G401 (cell line): ENCODE measurements at places on chromosomes 5 and 9.
A peak's percentile ranks its signal among the peaks of the same experiment; 100 is the strongest.

GRCh38 chr5:96337048-96337781 lies 95.8 kb downstream of the PCSK1 start:
- no peak for DNase-seq

- DNase-seq = no peak
Measured at GRCh38 chr9:20417373-20418080, 204.8 kb downstream of the MLLT3 start.

DNA sequence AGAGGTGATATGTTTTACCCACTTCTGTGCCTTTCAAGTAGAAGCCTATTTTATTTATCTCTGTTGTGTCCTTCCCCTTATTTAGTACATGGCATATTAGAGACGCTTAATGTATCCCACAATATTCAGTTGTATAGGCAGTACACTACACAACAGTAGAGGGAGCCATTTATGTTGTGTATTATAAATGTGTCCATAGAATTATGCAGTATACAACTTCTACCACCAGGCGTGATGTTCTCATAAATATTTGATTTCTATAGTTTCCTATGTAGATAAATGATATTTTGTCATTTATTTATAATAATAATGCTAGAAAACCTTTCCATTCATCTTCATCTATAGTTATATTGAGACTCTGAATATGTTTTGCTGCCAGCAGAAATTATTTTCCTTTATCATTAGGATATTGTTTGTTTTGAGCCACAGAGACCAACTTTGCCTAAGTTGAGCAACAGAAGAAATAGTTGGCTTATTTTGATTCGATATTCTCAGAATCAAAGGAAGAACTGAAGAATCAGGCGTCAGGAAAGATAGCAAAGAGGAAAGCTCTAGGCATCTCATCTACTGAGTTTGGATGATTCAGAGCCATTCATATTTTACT lies 81.7 kb downstream of the ADAMTS19 start:
- DNase-seq = no peak

- DNase-seq = no peak
Measured at GRCh38 chr5:138819081-138819480, 56.1 kb downstream of the LRRTM2 start.

- no peak for DNase-seq
Measured at GRCh38 chr5:132949136-132949535, 14.3 kb downstream of the AFF4 start.

DNA sequence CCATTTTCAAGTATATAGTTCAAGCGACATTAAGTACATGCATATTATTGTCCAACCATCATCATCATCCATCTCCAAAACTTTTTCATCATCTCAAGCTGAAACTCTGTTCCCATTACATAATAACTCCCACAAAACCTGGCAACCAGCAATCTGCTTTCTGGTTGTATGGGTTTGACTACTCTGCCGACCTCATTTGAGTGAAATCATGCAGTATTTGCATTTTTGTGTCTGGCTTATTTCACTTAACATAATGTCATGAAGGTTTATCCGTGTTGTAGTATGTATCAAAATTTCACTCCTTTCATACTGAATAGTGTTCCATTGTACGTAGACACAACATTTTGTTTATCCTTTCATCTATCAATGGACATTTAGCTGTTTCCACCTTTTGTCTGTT lies 74.8 kb downstream of the SGCD start:
- no peak for DNase-seq

GRCh38 chr5:41983284-41983683 lies 58.2 kb downstream of the FBXO4 start:
- DNase-seq = no peak

- no peak for DNase-seq
Measured at GRCh38 chr5:165161204-165161603, 1655.8 kb downstream of the MAT2B start.

GRCh38 chr5:170704417-170705192 lies 78.9 kb upstream of the GABRP start:
- no peak for DNase-seq

DNA sequence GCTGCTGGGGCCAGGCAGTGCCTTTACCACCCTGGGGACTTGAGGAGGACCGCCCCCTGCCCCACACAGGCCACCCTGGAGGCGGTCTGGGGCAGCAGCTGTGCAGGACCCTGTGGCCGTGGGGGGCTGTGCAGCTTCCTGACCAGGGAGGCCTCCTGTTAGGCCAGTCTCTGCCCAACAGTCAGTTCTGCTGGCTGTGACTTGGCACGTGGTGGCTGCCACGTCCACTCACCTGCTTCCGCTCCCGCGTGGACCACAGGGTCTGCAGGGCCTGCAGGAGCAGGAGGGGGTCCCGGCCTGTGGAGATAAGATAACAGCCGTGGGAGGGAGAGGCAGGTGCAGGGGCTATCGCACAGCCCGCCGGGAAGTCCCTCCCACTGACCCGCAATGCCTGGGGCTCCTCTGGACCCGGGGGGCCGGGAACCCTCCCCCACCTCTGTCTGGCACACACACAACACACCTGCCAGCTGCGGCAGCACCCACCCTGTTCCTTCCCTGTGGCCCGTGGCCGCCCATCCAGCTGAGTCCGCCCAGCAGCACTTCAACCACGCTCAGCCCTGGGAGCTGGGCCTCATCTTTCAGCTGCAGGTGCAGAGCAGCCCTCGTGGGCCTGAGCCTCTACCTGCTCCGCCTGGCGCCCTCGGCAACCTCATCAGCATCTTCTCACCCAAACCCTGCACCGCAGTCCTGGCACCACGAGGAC lies 39.7 kb downstream of the EXD3 start:
- DNase-seq = no peak

- peak; percentile 29 for DNase-seq
Measured at GRCh38 chr5:139287890-139288635, 5.5 kb upstream of the MATR3 start.

- DNase-seq = no peak
Measured at GRCh38 chr9:4815381-4815956, 22.7 kb downstream of the RCL1 start.

DNA sequence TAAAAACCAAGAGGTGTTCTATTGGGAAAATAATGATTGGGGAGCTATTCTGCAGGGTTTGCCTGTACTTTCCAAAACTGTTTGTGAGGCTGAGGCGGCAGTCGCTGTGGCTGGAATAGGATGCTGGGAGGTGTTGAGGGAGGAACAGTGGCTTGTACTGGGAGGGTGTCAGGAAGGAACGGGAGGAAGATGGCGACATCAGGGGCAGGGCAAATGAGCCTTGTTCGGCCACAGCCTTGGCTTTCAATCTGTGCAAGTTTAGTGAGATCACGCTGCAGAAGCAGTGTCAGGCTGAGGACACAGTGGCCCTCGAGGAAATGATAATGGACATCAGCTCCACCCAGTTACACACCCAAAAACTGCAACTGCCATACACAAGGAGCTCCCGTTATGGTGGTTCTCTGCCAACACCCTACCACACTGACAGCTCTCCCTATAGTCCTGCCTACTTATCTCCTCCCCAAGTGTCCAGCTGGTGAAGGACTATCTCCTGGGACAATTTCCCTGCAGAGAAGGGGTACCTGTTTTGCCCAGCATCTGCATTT lies 27.3 kb downstream of the KIF2A start:
- no peak for DNase-seq

DNA sequence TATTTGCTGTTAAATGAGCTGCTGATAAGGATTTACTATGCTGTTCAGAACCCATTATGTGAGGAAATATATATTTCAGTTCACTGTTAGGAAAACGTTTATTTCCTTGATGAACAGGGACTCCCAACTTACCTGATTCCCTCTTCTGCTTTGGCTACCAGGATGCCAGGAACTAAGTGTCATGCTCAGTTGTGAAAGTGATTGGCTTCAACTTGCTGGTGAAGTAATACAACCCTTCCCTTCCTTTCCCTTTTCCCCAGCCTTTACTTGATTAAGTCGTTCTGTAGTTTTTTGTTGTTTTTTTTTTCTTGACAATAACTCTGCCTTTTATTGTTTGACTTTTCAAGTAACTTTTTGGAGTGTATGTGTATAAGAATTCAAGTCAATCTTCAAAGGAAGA lies 309.3 kb downstream of the DOCK8 start:
- no peak for DNase-seq

DNA sequence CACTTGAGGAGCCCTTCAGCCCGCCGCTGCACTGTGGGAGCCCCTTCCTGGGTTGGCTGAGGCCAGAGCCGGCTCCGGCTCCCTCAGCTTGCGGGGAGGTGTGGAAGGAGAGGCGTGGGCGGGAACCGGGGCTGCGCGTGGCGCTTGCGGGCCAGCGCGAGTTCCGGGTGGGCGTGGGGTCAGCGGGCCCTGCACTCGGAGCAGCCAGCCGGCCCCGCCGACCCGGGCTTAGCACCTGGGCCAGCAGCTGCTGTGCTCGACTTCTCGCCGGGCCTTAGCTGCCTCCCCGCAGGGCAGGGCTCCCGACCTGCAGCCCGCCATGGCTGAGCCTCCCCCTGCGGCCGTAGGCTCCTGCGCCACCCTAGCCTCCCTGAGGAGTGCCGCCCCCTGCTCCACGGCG lies 6.2 kb upstream of the SHB start:
- DNase-seq = no peak

GRCh38 chr5:68898951-68899471 lies 194.8 kb upstream of the SLC30A5 start:
- DNase-seq = no peak

DNA sequence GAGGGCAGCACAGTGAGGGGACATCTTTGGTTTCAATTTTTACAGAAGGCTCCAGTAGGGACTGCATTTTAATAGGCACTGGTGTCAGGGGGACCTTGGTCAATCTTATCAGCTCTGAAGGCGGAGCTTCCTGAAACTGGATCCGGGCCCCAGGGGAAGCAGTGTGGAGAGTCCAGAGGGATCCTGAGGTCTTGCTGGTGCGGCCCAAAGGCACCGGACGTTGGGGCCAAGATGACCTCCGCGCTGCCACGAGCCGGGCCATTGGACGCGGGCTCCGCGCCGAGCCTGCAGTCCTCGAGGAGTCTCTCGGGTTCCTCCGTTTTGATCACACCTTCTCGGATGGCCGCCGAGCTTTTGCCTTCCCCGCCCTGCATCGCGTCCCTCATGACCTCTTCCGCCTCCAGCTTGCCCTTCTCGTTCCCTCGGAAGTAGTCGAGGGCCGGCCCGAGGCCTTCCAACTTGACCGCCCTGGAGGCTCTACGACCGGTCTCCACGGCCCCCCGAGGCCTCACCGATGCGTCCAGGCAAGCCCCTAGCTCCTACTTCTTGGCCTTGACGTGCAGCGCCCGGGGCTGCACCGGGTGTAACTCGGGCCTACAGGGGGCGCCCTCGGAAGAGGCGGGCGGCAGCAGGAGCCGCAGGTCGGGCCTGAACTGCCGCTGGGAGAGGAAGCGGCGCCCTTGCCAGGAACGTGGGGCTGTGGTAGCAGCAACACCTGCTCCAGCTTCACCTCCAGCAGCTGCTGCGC lies 18.8 kb downstream of the C5orf52 start:
- DNase-seq = no peak

DNA sequence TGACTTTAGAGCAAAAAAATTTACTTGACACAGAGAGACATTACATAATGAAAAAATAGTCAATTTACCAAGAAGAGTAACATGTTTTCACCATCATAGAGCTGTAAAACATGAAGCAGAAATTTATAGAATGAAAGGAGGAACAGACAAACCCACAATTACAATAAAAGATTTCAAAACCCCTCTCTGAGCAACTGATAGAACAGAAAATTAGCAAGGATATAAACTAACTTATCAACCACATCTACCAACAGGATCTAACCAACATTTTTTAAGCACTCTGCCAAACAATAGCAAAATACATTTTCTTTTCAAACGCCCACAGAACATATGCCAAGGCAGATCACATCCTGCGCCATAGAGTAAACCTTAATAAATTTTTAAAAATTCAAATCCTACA lies 17.9 kb downstream of the SLCO4C1 start:
- no peak for DNase-seq

DNA sequence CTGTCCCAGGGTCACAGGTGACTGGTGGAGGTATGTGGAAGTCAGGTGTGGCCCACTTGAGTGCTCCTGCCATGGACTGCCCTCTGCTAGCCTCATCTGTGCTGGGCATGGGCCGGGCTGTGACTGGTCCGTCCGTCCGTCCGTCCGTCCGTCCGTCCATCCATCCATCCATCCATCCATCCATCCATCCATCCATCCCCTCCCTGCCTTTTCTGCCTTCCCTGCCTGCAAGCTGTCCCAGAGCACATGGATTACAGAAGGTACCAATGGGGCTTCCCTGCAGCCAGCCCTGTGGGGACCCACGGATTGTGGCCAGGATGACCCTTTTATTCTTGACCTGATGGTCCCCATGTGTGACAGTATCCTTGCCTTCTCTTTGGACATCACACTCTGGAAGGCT lies 92.5 kb downstream of the MACROH2A1 start:
- DNase-seq = no peak

GRCh38 chr9:14085810-14086209 lies 228.1 kb downstream of the NFIB start:
- DNase-seq = no peak

GRCh38 chr9:20364959-20365358 lies 257.3 kb downstream of the MLLT3 start:
- DNase-seq = no peak

DNA sequence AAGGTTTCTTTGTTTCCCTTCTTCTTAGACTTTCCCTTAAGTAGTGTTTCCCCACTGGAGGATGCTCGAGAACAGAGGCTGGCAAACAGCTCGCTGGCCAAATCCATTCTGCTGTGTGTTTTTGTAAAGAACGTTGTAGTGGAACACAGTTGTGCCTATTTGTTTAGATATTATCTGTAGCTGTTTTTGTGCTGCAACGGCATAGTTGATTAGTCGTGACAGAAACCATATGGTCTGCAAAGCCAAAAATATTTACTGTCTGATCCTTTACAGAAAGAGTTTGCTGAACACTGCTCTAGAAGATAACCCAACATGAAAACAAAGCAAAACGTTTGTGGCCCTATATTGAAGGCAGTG lies 47.0 kb upstream of the EGFLAM start:
- no peak for DNase-seq

DNA sequence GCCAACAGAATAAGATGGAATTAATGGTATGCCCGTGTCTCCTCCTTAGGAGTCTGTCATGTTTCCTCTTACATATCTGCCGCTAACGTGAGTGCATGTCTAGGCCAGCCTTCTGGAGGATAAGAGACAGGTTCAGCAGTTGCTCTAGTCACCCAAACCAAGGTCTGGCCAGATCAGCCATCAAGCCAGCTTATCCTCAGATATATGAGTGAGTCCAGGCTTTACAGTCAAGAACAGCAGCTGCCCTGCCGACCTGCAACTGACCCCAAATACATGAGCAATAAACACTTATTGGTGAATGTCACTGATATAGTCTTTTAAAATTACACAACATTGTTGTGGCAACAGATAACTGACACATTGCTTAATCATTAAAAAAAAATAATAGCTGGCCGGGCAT lies 123.5 kb downstream of the TSSK1B start:
- no peak for DNase-seq

- no peak for DNase-seq
Measured at GRCh38 chr9:122930541-122931225, 629 bp downstream of the ZBTB26 start.

- no peak for DNase-seq
Measured at GRCh38 chr5:138179277-138179857, 455 bp downstream of the KIF20A start.
